GM03348 (cell line): ENCODE measurements at places on chromosomes 3 and 15.

DNA sequence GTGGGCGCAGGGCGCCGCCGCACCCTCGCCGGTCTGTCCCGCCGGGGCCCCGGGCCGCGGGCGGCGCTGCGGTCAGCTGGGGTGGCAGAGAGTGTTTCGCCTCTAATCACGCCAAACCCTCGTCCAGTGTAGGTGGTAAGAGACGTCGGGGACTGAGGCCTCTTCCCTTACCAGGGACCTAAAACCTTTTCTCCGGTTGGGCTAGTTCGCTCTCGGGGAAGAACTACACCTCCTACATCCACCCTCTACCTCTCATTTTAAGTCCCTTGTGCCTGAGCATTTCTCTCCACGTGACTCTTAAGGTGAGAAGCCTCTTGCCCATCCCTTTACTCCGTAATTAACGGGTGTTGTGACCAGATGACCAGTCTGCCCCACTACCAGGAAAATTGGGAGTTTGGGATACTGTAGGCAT lies 520 bp downstream of the TMEM42 start:
- no peak for DNase-seq

- DNase-seq = peak; percentile 36
These were observed 114.1 kb downstream of the DCLK3 start for GRCh38 chr3:36650271-36650671.

GRCh38 chr3:85594676-85595075 lies 635.9 kb downstream of the CADM2 start:
- DNase-seq = no peak

- DNase-seq = no peak
These were observed 5.2 kb upstream of the MANF start for GRCh38 chr3:51379746-51380455.

DNA sequence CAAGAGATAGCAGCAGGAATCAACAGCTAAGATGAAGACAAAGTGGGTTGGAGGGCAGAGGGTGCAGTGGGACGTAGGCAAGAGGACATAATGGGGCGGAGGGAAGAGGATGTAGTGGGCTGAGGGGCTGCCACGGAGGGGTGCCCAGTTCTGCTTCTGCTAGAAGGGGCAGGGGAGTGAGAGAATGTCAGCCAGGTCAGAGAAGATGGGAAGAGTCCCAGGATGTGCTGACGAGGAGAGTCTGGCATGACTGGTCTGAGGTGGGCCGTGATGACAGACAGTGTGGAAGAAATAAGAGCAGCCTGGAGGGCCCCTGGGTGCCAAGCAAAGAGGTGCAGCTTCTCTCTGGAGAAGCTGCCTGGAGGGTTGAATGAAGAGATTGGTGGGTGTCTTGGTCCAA lies 4.0 kb downstream of the SPSB4 start:
- DNase-seq = no peak

DNA sequence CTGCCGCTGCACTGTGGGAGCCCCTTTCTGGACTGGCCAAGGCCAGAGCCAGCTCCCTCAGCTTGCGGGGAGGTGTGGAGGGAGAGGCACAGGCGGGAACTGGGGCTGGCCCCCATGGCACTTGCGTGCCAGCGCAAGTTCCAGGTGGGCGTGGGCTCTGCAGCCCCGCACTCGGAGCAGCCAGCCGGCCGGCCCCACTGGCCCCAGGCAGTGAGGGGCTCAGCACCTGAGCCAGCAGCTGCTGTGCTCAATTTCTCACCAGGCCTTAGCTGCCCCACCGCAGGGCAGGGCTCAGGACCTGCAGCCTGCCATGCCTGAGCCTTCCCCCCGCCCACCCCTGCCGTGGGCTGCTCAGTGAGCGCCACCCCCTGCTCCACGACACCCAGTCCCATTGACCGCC lies 4.6 kb upstream of the GPR156 start:
- no peak for DNase-seq

- DNase-seq = no peak
These were observed 1.8 kb upstream of the VPS8 start for GRCh38 chr3:184810146-184810545.

DNA sequence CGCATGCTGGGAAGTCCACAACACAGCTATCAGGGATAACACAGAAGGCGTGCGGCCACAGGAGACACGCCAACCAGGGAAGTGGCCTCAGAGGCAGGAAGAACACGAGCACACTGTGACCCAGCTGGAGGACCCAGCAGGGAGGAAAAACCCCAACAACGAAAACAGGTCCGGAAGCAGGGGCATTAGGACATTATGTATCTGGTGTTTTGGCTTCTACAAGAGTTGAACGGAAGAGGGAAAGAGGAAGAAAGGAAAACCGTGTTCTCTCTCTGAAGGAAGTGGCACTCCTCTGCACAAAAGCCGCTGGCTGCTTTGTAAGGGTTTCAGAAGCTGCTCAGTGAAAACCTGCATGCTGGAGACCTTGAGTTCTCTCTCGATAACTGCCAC lies 61.8 kb downstream of the HACD2 start:
- no peak for DNase-seq

- DNase-seq = no peak
These were observed 50.0 kb upstream of the DGKG start for GRCh38 chr3:186411994-186412393.

DNA sequence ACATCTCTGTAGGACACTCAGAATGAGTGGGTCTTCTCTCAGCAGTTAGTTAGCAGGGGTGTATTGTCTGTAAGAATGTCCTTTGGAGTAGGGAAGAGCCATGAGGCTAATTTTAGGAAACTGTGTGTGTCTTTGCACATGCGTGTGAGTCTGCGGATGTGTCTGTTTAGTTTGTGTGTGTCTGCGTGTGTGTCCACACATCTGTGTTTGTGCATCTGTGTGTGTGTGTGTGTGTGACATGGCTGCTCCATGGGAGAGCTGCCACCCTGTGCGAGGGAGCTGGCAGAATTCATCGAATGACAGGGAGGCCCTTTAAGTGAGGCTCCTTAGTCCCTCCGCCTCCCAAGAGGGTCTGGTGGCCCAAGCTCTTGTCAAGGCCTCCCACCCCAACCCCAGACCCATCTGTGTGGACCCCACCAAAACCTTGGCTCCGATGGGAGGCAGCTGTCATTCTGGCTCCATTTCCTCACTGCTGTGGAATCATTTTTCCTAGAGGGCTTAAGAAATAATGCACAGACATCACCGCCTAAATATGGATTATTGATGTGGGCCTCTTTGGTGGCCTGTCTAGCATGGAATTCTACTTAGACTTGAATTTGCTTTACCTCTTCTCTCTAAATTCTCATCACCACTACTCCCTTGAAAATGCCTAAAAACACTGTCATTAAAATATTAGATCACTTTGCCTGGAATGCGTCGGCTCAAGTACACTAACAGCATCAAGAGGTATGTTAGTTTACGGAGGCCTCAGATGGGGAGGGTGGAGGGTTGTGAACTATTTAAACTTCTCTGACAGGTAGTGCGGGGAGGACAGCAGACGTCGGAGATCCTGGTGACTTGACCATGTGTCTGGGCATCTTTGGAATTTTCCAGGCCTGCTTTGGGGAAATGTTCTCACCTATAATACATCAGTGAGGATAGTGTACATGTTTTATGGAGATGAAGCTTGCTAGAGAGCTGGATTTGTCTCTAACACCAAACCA lies 9.4 kb downstream of the ESYT3 start:
- no peak for DNase-seq

DNA sequence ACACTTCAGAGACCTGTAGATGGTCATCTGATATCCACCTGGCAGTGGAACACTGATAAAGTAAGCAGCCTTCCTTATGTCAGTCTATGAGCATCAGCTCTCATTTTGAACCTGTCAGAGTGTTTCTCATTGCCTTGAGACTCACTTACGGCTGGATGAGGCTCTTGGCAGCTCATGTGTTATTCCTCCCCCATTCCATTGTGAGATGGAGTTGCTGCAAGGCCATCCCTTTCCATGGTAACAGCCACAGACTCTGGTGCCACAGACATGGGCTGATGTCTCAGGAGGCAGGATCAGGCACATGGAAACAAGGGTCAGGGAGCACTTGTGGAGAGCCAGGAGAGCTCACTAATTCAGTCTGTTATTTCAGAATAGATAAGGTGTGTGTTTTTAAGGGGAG lies 11.9 kb downstream of the KCNAB1 start:
- DNase-seq = no peak

DNA sequence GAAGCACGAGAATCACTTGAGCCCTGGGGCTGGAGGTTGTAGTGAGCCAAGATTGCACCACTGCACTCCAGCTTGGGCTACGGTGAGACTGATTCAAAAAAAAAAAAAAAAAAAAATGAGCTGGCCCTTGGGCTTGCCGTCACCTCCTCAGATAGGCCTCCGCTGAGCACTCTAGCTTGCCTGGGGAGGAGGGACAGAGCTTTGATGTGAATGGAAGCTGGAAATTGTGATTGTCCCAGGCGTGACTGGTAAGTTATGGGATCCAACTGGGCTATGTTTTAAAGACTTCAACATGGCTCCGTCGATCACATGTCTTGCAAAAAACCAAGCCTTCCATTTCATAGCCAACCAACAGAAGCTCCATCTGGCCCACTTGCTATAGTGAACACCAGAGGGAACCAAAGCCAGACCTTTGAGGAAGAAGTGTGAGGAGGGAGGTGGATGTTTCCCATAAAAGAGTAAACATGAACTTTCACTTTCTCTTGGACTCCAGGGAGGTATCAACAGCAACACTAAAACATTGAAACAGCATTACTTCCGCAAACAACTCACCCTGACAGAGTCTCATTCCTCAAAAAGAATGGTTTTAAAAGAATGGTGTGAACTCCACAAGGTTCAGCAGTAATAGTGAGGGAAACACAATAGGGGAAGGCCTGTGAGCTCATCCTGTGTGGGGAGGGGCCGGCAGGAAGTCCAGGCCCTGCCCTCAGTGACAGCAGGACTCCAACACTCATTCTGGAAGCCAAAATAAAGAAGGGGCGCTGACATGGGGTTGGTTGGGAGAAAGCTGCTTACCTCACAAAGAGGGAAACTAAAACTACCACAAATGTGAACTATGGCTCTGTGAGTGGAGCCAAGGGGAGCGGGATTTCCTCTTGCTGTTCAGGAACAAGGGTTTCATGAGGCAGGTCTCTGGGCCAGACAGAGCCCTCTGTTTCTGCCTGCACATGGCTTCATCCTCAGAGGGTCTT lies 59.2 kb upstream of the IL12A start:
- DNase-seq = peak; percentile 60

- DNase-seq = peak; percentile 40
These were observed 54.8 kb downstream of the CCDC54 start for GRCh38 chr3:107432013-107432515.

GRCh38 chr3:385151-385550 lies 188.6 kb downstream of the CHL1 start:
- no peak for DNase-seq

DNA sequence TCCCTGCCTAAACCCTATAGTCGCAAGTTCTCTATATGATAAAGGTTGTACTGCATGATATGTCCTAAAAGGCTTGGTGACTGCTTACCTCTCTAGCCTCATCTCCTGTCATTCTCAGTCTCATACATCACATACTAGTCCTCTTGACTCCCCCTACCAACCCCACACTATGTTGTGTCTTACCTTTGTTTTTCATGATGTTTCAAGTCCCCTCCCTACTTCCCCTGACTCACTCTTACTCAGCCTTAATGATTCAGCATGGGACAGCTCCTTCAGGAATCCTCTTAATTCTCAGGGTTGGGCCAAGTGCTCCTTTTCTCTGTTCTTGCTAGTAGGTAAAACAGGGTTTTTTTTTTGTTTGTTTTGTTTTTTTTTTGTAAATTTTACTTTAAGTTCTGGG lies 49.6 kb downstream of the SLMAP start:
- DNase-seq = peak; percentile 63

DNA sequence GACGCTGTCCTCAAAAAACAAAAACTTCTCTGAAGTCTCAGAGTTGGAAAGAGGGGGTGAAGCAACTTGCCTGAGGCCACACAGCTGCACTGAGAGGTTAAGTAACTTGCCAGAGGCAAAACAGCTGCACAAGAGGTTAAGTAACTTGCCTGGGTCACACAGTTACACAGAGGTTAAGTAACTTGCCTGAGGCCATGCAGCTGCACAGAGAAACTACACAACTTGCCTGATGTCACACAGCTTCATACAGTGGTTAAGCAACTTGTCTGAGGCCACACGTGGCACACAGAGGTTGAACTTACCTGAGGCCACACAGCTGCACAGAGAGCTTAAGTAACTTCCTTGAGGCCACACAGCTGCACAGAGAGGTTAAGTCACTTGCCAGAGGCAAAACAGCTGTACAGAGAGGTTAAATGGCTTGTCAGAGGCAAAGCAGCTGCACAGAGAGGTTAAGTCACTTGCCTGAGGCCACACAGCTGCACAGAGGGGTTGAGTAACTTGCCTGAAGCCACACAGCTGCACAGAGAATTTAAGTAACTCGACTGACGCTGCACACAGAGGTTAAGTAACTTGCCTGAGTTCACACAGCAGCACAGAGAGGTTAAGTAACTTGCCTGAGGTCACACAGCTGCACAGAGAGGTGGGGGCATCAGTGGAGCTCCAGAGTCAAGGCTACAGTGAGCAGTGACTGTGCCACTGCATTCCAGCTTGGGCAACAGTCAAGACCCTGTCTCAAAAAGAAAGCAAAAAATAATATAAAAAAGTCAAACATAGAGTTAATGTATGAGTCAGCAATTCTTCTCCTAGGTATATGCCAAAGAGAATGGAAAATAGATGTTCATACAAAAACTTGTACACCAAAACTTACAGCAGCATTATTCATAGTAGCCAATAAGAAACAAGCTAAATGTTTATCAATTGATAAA lies 12.0 kb upstream of the ACAD9 start:
- DNase-seq = no peak
